ENCODE measurements at places on chromosomes 1 and 21. TPM values are rescaled to one million over a fixed set of nuclear protein-coding genes. Genes with fewer than 3 reads are reported as not detected.

TIMM17A gene
- total RNA-seq: 62.8 TPM

PROK1 gene
- not detected for total RNA-seq

STYXL2 gene
- total RNA-seq: 2.6 TPM

CXADR gene
- not detected for total RNA-seq
